Activated T-helper 1 cell treated with Interleukin-2 at 50 U/mL for 16 hours (primary cell): ENCODE measurements at places on chromosomes 4 and X.

GRCh38 chr4:100609810-100610209, 92.0 kb upstream of the EMCN start:
- DNase-seq, result no peak

GRCh38 chr4:5524446-5525299, 183.7 kb downstream of the EVC2 start:
- no peak for DNase-seq

DNA sequence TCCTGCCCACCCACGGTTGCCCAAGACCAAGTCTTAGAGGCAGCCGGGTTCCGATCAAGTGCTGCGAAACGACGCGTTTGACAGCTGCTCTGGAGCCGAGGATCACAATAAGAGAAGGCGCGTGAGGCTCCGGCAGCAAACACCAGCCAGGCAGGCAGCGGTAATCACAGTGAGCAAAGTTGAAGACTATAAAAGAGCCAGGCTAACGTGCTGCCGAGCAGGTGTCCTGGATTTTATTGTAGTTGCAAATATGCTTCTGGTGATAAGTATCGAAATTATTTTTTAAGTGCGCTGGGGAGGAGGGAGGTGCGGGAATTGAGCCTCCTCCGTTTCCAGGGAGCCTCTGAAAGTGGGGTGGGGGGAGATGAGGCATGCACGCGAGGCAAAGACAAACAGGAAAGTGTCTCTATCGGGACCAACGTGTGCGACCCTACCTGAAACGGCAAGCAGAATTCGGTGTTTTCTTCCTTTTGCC, 590 bp downstream of the GABRA2 start:
- DNase-seq, result no peak

- DNase-seq, result no peak
Measured at GRCh38 chr4:61772126-61772525, 572.0 kb downstream of the ADGRL3 start.

GRCh38 chr4:129364747-129365452, 268.9 kb downstream of the C4orf33 start:
- DNase-seq, result no peak

DNA sequence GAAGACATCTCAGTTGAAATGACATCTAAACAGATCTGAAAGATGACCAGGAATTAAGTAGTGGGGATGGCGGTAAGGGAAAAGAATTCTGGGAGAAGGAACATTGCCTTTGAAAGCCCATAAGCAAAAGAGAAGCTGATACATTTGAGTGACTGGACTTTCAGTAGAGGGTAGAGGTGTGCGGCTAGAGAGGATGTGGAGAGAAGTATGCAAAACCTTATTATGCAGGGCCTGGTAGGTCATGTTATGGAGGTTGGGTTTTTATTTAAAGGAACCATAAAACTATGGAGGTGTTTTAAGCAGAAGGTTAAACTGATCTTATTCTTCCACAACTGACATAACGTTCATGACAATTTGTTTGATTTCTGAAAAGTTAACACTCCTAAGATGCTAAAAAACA, 36.3 kb downstream of the RPS6KA3 start:
- no peak for DNase-seq

GRCh38 chr4:80069108-80069836, 3.8 kb downstream of the ANTXR2 start:
- DNase-seq, result no peak

GRCh38 chr4:122806981-122807679, 19.5 kb upstream of the FGF2 start:
- DNase-seq, result no peak

DNA sequence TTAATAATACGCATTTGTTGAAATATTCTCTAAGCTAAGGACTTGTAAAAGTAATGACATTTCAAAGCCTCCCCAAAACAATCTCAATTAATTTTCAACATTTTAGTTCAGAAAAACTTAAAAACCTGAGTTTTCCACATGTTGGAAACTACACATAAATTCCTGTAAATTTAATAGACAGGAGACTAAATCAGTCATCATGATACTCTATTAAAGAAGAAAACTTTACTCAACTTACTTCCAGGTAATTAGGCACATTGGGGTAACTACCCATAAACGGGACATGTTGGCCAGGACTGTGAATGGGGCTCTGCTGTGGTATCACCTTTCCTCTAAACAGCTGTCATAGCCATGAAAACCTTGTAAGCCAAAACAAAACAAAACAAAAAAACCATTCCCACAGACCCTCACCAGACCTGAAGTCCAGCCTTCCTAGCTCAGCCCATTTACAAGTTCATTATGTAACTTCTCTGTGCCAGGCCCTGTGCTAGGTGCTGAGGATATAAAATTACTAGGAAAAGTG, 96.4 kb upstream of the SMIM10 start:
- no peak for DNase-seq
